ENCODE measurements at places on chromosomes 1 and 21.

DNA sequence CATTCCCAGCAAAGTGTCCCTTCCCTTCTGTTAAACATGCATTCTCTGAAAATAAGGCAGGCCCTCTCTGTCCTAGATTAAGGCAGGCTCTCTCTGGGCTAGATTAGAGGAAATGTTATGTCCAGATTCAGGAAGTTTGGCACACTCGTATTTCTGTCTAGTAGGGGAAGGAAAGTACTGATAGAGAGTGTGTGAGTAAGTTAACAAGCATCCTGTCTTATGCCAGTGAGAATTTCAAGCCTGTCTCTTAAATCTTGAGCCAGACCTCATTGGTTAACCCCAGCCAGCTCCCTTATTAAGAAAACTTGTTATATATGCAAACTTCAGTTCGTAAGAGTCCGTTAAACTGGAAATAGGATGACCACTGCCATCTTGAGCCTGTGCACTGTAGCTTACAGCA, 31.6 kb downstream of the IGSF5 start:
- no peak for DNase-seq

DNA sequence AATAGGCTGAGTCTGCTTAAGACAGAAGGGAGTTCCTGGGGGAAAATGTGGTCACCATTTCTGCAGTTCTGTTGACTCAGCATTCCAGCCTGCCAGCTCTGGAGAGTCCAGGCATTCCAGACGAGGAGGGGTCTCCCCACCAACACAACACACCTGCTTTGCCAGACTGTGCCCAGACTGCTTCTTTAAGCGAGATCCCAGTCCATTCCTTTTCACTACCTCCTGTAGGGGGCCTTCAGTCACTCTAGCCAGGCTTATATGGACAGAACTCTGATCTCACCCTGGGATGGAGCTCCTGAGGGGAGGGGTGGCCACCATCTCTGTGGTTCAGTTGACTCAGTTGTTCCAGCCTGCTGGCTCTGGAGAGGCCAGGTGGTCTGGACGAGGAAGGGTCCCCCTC, 48.5 kb downstream of the UBE2U start:
- no peak for DNase-seq

DNA sequence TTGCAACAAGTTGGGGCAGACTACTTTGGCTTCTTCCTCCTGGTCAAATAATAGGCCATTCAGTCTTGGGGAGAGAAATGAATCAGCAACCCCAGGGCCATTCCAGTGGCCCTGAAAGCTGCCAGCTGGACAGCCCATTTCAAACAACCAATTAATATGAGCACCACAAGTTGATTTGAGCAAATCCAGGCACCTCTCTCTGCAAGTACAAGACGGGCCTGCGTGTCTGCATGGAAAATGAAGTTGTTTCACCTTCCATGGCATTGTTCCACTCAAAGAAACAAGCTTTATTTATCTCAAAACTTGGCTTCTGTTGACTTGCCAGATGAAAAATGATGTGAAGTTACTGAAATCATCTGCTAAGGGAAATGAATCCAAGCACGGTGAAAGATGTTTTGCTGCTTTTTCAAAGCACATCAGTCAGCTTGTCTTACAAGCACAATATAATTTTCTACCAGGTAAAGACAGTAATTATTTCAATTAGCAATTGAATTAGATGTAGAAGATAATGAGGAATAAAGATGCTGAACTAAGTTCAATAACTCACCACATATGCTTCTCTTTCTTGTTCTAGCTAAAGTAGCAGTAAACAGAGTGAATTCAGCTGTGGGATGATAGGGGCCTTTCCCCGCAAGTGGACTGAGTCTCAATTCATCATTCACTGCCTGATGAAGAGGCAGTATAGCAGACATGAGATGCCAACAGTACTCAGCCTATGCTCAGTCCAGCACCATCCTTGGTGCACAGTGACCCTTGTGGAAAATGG, 95.2 kb upstream of the SSX2IP start:
- DNase-seq: no peak

DNA sequence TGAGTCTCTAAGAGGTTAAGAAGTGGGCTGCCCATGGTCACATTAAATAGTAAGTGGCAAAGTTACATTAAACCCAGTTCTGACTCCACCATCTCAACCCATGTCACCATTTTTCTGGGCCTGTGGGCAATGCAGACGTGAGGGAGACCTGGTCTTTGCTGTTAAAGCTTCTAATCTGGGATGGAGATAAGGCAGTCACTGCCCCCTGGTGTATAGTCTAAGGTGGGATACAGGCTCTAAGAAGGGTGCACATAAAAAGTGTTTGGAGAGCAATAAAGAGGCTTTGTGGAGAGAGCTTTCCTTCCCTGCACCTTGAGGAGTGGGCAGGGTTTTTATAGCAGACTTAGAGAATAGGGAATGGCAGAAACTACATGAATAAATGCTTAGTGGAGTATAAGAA, 141.3 kb downstream of the ROR1 start:
- no peak for DNase-seq

- no peak for DNase-seq
These were observed 176.5 kb downstream of the RERE start for GRCh38 chr1:8640950-8641349.

DNA sequence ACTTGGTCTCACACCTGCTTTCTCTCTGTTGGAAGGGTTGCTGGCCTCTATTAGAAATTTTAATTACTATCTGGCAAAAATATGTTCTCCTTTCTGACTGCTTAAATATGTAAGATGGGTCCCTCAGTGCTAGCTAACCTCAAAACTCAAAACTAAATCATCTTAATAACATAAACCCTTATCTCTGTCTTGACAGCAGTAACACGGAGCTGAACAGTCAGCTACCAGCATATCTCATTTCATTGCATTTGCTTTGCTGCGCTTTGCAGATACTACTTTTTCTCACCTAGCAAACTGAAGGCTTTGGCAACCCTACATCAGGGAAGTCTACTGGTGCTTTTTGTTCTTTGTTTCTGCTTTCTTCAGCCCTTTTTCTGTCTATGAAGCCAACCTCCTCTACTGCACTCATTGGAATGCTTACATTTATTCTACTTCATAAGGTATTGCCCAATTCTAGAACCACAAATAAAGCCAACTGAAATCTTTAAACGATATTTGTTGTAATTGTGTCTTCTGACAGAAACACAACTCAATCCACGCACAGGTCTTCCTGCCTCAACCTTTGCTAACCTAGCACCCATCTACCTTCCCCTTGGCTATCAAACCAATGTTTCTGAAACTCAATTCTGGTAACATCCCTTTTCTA, 95.6 kb downstream of the RERE start:
- DNase-seq: no peak

DNA sequence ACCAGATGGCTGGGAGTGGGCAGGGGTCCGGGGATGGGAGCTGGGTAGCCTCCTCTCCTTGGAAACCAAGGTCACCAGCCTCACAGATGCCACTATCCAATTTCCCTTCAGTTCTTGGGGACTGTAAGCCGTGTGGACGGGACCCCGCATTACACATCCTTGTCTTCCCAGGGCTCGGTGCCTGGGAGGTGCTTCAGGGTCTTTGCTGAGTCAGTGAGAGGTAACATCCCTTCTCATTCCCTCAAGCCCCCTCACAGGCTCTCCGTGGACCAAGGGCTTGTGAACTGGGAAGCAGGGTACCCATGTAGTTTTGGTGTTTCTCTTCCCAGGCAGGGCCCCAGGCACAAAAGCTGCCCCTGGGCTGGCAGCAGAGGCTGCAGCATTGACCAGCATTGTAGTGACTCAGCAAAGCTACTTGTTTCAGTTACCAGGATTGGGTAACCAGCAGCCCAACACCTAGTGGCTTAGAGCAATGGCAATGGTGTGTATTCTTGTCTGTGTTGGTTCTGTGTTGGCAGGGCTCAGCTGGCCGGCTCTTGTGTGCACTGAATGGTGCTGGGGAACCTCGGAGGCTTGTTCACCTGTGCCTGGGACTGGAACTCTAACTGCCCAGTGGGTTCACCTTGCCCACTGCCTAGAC, 24.6 kb upstream of the PCBP3 start:
- no peak for DNase-seq

GRCh38 chr1:30084909-30085571, 638.3 kb downstream of the MATN1 start:
- DNase-seq: no peak

DNA sequence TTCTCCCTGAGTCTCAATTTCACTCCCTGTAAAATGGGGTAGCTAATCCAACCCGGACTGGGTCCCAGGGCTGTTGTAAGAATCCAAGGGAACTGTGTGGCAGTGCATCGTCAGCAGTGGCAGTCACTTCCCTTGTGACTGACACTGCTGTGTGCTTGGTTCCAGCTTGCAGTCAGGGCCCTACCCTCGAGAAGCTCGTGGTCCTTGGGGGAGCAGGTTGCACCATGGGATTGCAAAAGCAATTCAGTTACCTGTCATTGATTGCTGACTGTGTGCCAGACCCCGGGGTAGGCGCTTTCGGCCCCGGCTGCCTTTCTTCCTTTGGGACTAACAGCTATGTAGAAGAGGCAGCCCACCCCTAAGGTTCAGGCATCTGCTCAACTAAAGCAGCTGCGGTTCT, 2.9 kb downstream of the PTPRF start:
- no peak for DNase-seq

DNA sequence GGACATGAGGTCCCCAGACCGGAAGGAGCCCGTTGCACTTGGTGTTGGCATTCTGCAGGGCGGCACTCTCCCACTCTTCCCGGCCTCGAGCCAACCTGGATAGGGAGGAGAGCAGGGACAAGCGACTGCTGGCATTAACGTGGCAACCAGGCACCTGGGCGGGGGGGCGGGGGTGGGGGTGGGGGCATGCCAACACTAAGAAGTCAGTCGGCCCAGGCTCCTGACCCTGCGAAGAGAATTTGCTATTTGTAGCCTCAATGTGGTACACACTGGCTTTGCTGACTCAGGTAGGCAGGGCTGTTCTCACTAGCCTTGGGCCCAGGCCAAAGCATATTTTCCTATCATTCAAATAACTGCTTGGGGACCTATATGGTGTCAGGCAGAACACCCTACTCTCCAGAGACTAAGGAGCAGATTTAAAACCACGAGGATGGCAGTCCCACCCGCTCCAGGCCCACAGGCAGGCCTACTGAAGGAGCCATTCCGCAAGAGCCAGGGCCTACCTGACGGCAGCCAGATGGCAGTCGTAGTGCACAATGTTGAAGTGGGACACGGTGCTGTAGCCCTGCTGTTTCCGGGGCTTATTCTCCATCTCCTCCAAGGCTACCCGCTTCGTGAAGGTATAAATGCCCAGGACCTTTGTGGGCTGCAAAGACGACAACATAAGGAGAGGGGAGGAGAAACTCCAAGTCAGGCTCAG, 123.7 kb downstream of the UBR4 start:
- DNase-seq: no peak

DNA sequence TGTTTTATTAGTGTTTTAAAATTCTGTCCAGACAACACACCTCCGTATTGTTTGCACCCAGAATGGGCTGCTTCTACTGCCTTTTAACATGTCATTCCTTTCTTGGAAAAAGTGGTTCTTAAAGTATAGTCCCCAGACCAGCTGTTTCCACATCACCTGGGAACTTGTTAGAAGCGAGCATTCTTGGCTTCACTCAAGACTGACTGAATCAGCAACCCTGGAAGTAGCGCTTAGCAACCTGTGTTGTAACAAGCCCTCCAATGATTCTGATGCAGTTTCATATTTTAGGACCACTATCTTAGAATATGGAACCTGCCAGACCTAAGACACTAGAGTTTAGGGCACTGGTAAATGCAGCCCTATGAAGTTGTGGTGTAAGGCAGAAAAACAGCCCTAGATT, 6.0 kb upstream of the PPIE start:
- no peak for DNase-seq

DNA sequence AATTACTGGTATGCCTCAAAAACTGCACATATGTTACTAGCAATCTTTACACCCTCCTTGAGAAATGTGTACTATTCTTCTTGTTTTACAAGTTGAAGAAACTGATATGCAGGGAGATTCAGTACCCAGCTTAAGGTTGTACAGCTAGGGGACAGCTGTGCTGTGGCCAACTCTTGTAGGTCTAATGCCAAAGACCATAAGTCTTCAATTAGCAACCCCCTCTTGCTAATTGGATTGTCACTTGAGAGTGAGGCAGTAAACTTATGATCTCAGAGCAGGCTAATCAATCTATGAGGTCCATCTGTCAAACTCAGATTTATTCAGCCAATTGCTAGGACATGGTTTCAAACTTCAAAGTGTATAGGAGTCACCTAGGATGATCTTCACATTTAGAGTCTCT, 492.0 kb upstream of the USP24 start:
- no peak for DNase-seq
